ENCODE measurements at places on chromosomes 6 and 20.

- no peak for DNase-seq
Measured at GRCh38 chr20:19407736-19408135, 195.3 kb downstream of the SLC24A3 start.

- DNase-seq: no peak
Measured at GRCh38 chr6:130466052-130466747, 100.4 kb downstream of the TMEM200A start.

DNA sequence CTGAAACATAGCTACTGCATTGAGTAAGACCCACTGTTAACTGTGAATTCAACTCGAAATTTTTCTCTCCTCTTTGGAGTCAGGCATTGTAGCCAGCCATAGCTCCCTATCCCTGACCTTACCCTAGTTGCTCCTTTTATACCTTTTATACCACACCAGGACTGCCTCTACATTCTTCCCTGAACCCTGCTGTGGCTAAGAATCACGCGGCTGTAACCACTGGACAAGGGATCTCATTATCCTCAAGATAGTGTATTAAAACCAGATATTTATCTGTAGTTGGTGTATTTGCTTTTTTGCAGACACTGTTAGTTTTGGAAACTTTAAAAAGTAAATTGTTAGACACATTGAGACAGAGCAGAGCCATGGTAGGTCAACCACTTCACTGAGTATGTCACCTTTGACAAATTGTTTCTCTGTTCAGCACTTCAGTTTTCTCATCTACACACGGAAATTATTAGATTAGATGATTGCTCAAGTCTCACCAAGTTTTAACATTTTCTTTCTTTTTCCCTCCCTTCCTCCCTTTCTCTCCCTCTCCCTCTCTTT lies 171.9 kb upstream of the PRND start:
- no peak for DNase-seq

DNA sequence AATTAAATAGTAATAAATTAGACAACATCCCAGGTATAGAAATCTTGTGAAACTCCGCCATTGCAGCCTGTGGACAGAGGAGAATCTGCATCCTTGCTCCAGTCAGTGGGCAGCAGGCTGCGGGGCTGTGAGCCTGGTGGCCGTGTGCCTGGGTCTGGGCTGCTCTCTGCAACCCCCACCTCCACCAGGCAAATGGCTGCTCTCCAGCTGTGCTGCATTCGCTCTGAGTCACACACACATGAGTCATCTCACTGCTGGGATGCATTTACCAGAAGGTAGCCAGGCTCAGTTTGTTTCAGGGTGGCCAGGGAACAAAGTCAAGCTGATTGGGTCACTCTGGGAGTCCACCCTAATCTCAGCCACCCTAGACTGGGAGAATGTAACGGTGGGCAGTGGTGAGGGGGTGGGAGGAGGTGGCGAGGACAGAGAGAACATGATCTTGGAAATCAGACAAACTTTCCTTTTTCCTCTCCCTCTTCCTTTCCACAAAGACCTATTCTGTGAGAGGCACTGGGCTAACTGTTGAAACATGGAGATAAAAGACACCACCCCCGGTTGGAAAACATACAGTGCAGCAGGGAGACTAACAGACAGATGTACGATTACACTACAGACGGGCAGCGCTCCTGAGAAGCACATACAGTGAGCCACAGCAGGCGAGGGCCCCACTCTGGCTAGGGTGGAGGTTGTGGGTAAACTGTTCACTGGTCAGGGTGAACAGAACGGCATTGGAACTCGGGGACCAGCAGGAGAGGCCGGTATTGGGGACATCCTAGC lies 59.2 kb downstream of the TRAM2 start:
- peak; percentile 96 for DNase-seq

DNA sequence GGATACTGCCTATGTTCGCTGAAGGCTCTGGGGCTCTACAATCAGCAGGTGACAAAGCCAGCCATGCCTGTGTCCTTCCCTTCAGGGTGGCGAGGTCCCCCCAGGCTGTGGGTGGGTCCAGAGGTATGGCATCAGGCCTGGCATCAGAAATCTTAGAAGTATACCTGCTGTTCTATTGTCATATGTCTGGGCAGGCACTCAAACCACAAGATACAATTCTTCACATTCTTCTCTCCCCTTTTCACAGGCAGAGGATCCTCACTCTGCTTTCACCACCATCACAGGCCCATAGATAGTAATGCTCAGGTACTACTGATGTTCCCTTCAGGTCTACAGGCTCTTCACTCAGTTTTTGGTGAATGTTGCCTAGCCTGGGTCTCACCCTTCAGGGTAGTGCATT lies 1180.0 kb upstream of the CITED2 start:
- no peak for DNase-seq

- DNase-seq: no peak
Measured at GRCh38 chr20:49532285-49532946, 35.5 kb downstream of the PTGIS start.

- DNase-seq: no peak
Measured at GRCh38 chr20:16257021-16257420, 316.2 kb downstream of the KIF16B start.

DNA sequence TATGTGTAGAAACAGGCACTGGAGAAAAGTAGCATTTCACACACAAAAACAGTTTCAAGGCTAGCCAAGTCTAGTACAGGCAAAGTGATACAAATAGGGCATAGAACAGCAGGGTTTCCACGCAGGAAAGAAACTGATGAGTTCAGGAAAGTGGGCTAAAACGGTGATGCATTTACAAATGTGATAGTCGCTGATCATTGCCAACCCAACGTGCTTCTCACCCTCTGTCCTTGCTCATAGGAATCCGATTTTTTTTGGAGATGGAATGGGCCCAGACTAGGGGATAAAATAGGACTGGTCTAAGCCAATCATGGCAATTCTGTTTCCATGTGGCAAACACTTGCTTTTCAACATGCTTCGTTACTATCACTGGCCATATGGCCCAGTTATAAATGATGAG lies 536.6 kb downstream of the PRKN start:
- DNase-seq: no peak

DNA sequence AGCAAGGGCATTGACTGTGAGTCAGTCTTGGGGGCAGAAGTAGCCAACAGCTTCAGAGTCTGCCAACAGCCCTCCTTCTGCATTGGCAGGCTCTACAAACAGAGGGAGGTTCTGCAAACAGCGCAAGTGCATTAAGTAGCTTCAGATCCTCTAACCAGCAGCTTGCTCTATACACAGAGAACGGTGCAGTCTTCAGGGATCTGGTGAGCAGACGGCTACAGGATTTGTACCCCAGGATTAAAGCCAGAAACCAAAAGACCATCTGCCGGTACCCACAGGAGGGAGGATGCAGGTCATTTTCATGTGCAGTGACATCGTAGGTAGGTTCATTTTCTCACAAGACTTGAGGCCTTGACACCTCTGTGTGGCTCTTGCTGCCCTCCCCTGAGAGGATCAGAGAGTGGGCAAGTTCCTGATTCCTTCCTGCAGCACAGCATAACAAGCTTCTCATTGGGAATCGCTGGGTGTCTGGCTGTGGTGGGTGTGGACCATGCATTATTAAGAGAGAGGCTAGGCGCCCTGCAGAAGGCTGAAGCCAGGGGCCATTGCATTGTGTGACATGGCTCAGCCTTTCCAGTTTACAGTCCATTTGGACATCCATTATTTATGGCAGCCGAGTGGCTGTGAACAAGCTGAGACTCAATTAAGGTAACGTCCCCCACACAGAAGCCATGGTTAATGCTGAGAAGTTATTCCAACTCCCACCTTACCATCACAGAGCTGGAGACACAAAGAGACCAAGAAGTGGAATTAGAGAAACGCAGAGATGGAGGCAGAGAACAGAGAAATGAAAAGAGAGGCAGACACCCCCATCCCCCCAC lies 250.0 kb downstream of the LRFN2 start:
- DNase-seq: no peak

DNA sequence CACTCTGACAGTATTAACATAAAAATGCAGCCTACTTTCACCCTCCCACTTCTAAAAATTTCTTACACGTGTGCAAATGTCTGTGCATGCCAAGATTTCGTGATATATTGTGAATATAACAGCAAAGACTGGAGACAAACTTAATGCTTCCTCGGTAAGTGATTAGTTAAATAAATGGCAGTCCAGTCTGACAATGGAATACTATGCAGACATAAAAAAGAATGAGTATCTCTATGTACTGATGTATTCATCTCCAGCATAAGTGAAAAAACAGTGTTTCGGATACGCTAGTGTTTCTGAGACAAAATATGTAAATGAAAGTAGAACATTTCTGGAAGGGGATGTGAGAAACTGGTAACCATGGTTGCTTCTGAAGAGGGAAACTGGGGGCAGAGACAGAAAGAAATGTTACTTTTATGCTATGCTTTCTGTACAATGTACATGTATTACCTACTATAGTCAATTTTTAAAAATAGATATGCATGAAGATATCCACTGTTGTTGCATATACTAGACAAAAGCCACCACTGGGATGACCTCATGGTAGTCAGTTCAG lies 7.0 kb downstream of the SLC22A23 start:
- DNase-seq: no peak

GRCh38 chr20:642398-643174 lies 10.4 kb downstream of the SRXN1 start:
- DNase-seq: no peak

- no peak for DNase-seq
Measured at GRCh38 chr6:126113261-126113660, 126.9 kb downstream of the TRMT11 start.

DNA sequence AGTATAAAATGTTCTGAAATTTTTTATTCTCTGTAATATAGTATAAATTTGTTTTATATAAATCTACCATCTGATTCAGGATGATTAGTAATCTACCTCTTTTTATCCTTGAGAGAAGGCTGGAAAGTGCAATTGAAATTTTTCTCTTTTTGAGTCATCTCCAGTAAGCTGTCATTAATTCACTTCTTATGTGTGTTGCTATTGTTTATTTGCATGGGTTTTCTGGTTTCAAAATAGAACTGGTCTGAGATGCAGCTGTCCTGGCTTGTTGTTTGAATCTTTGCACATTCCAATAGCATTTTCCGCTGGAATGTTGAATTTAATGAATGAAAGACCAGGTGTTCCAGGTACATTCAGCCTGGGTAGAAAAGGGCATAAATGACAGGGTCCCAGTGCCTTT lies 24.3 kb upstream of the TAB2 start:
- no peak for DNase-seq

- DNase-seq: peak; percentile 78
Measured at GRCh38 chr6:151285122-151285521, 45.4 kb downstream of the AKAP12 start.

DNA sequence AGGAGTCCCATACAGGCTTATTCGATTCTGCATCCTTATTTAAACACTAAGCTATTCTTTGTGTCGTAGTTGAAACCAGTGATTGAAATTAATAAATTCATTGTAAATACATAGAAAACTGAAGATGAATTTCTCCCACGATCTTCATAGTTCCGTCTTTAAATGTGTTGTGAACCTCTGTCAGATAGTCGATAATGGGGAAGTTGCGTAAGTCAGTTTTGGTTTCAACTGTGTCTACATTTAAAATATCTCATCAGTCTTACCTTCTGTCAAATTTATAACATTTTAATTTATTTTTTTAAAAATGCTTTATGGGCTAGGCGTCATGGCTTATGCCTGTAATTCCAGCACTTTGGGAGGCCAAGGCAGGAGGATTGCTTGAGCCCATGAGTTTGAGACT lies 12.7 kb downstream of the STX11 start:
- no peak for DNase-seq

DNA sequence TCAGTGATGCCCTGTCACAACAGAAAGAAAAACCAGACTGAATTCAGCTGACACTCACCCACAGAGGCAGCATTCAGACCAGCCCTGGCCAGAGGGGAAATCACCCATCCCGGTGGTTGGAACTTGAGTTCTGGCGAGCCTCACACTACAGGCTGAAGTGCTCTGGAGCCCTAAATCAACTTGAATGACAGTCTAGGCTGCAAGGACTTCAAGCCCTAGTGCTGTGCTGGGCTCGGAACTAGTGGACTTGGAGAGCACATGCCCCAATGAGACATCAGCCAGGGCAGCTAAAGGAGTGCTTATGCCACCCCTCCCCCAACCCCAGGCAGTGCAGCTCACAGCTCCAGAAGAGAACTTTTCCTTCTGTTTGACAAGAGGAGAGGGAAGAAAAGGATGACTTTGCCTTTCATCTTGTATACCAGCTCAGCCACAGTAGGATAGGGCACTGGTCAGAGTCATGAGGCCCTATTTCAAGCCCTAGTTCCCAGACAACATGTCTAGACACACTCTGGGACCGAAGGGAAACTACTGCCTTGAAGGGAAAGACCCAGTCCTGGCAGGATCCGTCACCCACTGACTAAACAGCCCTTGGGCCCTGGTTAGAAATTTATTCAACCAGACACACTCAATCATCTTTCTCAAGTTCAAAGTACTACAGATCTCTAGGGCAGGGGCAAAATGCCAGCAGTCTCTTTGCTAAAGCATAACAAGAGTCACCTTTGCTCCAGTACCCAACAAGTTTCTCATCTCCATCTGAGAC lies 43.2 kb upstream of the PNRC1 start:
- DNase-seq: no peak

- DNase-seq: no peak
Measured at GRCh38 chr6:6008089-6008647, 1.4 kb upstream of the NRN1 start.

DNA sequence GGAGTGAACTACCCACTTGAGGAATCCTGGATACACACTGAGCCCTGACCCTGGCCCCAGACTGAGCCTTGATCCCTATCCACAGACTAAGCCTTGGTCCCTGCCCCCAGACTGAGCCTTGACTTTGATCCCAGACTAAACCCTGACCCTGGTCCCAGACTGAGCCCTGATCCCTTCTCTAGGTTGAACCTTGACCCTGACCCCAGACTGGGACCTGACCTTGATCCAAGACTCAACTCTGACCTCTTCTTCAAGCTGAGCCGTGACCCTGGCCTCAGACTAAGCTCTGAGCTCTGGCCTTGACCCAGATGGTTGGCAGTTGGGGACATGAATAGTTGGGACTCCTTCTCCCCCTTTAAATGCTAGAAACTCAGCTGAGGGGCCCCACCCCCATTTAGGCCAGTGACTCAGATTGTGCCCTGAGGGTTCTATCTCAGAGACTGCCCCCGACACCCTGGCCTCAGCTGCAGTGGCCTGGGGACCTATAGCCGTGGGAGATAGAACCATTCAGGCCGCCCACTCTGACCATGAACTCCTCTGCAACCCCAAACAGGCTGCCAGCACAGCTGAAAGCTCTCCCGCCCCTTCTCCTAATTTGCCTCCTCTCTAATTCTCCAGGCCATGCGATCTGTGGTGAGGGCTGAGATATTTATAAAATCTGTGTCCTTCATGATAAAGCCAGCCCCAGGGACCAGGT lies 84.7 kb downstream of the DLGAP4 start:
- no peak for DNase-seq

DNA sequence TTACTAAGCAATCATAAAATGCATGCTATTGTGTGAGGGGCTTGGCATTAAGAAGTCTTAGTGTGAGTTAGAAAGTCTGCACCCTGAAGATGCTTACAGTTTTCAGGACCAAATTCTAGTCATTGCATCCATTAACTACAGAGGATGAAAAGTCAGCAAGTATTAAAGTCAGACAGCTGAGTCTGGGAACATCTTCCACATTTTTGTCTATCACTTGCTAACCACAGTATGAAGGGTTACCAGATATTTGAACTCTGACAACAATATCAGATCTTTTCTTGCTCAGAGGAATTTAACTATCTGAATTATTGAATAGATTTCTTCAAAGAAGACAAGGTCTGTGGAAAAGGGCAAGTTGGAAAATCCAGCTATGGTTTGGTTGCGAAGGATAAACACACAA lies 264.4 kb downstream of the BTBD9 start:
- peak; percentile 38 for DNase-seq

GRCh38 chr20:4730780-4731179 lies 9.1 kb downstream of the PRND start:
- DNase-seq: no peak

GRCh38 chr6:163226181-163226835 lies 188.2 kb upstream of the QKI start:
- DNase-seq: peak; percentile 23

GRCh38 chr6:132268209-132268608 lies 133.1 kb downstream of the MOXD1 start:
- no peak for DNase-seq

Measured in fibroblast of skin of scalp (primary cell).